Skeletal muscle cell (primary cell): ENCODE measurements at places on chromosomes 1 and 21.

DNA sequence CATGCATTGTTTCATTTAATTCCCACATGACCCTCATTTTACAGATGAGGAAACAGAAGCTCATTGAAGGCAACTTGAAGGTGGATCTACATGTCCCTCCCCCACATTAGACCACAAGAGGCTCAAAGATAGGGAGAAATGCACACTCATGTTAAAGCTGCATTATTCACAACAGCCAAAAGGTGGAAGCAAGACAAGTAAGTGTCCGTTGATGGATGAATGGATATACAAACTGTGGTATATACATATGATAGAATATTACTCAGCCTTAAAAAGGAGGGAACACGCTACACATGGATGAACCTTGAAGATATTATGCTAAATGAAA lies 149.7 kb upstream of the JUN start:
- no peak for DNase-seq

DNA sequence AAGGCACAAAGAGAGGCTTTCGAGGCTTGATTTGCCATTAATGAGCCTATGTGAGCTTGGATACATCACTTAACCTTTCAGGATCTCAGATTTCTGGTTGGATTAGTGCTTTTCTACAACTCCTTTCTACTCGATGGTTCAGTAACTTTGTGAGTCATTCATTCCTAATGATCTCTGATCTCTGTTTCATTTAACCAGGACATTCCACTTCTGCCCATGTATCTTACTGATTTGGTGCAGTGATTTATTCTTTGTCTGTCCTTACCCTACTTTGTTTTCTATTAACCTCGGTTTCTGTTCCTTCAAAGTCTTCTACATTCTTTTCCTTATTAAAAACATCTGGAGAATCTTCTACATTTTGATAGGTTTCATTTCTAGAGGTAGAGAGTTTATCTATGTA lies 94.6 kb upstream of the ZBTB18 start:
- no peak for DNase-seq

GRCh38 chr1:36664571-36665287 lies 182.0 kb upstream of the CSF3R start:
- no peak for DNase-seq

DNA sequence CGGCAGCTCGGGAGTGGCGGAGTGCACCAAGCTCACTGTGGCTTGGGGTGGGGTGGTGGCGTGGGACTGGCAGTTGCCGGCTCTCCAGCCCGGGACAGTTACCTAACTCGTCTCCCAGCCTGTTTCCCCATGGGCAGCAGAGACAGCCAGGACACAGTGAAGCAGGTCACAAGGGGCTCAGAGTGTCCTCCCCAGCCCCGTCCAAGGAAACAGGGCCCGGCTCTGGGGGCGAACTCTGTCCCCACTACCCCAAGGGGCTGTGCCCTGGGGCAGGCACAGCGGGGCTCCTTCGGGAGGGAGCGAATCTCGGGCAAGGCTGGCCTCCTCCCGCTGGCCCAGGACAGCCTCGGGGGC lies 759 bp downstream of the GPR157 start:
- DNase-seq = no peak

GRCh38 chr1:62722796-62723195 lies 34.6 kb upstream of the DOCK7 start:
- no peak for DNase-seq
